ENCODE measurements at places on chromosomes 5 and 9.

GRCh38 chr9:131530920-131531832 is at the start of gene UCK1:
Gene UCK1, minus strand, starts transcription at chr9:131531263. Its CDS starts 89 bp downstream, at chr9:131531174.
- DNase-seq = peak; percentile 72

DNA sequence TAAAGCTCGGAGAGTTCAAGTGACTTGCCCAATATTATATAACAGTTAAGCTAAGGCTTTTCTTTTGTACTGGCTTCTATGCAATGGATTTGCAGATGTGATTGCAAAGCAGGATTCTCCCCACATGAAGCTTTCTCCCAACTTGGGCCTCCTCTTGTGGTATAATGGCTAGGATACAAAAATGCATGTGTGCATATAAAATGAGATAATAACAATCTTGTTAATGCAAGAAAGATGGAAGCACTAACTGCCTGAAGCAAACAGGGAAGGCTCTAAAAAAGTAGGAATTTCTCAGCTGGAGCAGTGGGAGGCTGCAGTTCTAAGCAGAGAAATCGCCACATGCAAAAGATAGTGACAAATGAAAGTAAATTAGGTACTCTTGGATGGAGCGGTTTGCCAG is 444.2 kb upstream of the RIOK2 start:
- DNase-seq = no peak

- no peak for DNase-seq
Observed at GRCh38 chr9:5790923-5791322, 42.0 kb downstream of the ERMP1 start.

DNA sequence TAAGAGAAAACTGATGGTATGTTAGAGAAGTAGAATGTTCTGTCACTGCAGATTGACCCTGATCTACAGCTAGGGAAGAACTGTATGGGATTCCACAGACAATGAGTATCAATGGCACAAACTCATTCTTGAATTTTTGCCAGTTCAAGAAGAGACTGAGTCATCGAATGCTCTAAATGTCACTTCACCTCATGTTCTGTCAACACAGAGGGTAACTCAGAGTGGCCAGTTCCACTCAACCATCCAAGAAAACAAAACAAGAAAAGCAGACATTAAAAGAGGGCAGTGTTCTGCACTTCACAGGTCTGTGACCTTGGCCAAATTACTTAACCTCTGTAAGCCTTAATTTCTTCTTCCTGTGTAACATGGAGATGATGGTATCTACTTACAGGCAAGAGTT is 132.2 kb upstream of the HMHB1 start:
- no peak for DNase-seq

DNA sequence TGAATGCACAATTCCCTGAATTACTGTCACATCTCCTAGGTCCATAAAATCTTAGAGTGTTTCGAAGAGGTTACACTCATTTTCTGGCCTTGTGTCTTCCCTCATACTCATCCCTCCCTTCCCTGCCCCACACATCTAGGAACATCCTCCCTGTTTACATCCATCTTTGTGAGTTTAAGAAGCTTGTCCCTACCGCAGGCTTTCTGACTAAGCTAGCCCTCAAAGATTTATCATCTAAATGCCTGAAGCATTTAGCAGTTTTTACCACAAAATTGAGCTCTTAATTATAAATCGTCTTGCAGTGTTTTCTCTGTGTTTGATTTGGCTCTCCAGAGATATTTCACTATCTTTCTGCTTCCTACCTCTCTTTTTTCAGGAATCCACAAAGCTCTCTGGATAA is 374.8 kb downstream of the KIAA0825 start:
- no peak for DNase-seq

GRCh38 chr5:140806834-140807775 is at the start of gene PCDHA4:
Gene PCDHA4, plus strand, starts transcription at chr5:140807068.
- DNase-seq = no peak

GRCh38 chr5:79931866-79932265 is 59.2 kb downstream of the MTX3 start:
- no peak for DNase-seq

DNA sequence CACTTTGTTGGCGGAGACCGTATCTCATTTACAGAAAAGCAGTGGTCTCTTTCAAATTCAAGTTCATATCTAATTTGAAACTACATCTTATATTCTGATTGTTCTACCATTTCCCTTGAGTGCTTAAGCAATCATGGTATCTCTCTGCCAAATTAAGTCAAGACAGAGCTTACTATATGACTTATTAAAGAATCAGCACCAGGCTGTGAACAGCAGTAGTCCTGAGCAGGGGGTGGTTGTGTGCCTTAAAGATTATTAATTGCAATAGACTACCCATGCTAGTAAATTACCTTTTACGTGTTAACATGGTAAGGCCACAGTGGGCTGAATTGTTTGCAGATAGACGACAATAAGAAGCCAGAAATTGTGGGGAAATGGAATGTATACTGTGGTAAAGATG is 21.5 kb downstream of the SNCAIP start:
- no peak for DNase-seq

DNA sequence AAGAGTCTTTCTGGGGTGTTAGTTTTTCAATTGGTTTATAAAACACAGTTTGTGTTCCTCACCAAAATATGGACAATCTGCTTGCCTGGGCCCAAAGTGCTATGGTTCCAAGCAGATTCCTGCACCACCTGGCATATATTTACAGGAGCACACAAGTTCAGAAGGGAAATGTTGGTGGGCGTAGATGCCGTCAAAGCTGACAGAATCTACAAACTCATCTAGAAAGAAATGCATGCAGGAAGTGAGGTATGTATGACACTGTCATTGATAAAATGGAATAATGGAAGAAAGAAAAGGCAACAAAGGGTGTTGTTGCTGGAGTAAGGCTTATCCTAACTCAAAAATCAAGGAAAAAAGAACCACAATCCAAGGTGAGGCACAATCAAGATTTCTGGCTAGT is 225.8 kb downstream of the MLLT3 start:
- no peak for DNase-seq

DNA sequence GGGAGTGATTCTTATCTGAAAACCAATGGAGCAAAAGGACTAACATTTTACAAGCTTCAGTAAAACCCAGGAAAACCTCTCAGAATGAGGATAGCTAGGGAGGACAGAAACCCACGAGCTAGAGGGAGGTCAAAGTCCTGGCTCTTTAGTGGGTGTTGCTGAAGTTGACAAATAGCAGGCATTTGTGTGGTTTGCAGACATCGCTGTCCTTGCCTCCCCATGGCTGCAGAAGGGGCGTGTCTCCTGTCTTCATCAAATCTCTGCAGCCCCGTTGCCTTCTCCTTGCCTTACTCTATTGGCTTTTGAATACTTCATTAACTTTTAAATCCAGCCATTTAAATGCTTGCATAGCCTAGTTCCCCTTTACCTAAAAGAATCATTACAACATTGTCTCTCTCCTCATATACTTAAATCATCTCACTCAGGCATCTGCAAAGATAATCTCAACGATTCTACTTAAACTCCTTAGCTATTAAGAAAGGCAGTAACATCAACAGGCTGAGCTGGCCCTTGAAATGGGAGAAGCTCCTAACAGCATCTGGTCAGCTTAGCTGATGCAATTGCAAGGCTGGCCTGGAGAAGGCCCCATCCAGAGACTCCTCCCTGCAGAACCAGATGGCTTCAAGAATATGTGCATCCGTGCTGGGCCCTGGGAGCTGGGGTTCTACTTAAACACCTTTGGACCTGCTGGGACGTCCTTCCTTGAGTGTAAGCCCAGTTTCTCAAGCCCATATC is 152.8 kb upstream of the TAS2R1 start:
- no peak for DNase-seq

DNA sequence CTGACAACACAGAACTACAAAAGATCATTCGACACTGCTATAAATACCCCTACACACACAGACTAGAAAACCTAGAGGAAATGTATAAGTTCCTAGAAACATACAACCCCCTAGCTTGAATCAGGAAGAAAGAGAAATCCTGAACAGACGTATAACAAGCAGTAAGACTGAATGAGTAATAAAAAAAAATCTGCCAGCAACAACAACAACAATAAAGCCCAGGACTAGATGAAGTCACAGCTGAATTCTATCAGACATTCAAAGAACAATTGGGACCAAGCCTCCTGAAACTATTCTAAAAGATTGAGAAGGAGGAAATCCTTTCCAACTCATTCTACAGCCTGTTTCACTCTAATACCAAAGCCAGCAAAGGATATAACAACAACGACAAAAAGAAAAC is 68.2 kb upstream of the SLIT3 start:
- DNase-seq = no peak

- DNase-seq = no peak
Observed at GRCh38 chr9:106726070-106726815, 136.7 kb upstream of the ZNF462 start.

DNA sequence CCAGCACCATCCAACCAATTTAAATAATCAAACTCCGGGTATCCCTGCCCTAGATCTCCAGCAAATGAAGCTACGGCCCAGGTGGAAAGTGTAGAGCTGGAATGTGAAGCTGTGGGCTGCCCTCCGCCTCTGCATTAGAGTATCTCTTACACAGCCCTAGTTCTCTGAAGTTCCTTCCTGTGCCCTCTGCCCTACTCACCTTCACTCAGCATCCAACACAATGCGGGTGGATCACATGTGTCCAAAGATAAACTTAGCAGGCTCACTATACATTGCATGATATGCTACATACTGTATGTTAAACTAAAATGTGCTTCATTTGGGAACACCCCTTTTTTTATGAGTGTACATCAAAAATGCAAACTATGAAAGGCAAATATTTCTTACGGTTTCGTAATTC is 70.0 kb upstream of the RAD23B start:
- DNase-seq = no peak

- no peak for DNase-seq
Observed at GRCh38 chr9:127390563-127390962, 6.4 kb upstream of the SLC2A8 start.

DNA sequence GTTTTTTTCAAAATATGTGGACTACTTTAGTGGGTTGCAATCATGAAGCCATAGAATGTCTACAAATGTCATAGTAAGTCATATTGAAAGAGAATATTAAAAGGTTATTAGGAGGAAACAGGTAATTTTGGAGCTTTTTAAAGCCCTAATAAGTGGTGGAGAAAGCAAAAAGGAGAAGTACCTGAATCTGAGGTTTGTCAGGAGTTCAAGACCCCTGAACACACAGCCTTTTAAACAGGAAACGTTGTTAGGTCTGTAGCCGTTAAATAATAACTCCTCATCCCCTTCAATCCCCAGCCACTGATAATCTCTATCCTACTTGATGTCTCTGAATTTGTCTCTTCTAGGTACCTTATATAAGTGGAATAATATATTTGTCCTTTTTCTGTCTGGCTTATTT is 51.1 kb downstream of the SPEF2 start:
- no peak for DNase-seq

GRCh38 chr5:154446195-154447088 is 645 bp downstream of the SAP30L start:
- peak; percentile 32 for DNase-seq

- peak; percentile 70 for DNase-seq
Observed at GRCh38 chr5:132746954-132747615, at the start of gene CCNI2. Gene CCNI2, plus strand, starts transcription at chr5:132747426. Its CDS starts 70 bp downstream, at chr5:132747496.
